Adrenal gland (tissue), 19 donors: ENCODE measurements at places on chromosomes 11 and 22. TPM values are rescaled to one million over a fixed set of nuclear protein-coding genes. Genes with fewer than 3 reads are reported as not detected.

DNA sequence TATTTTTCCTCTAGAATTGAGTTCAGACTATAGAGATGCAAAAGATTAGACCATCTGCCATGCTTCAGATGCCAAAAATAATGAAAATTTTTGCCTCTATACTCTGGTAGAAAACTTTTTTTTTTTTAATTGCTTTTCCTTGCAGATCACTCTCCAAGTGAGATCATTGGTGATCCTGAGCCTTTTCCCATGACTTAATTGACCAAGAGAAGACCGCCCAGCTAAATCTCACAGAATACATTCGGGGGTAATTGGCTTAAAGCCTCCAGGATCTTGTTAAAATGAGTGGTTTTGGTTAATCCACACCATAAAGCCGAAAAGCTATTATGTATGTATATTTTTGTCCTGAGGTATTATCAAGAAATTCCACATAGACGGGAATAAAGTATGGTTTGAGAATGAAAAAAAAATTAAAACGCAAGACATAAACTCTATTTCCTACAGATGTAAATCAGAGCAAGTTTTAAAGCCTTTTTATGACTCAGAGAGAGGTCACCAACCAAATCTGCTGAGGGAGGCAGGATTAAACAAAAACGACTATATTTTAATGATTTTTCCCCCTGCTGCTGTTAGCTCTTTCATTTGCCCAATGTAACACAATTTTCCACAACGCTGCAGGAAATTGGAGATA, 64.0 kb downstream of the PARVA start:
- H3K27me3 ChIP-seq, result no peaks in the 10 kb centered on the region
- no peaks in the 10 kb centered on the region for H3K36me3 ChIP-seq
- DNase-seq, result no peak
- no peaks in the 10 kb centered on the region for H3K4me1 ChIP-seq

GRCh38 chr22:20228055-20228938, 39.8 kb downstream of the RTN4R start:
- H3K4me3 ChIP-seq, result no peak overlapping the region
- H3K27ac ChIP-seq, result no peak overlapping the region
- no peaks in the 10 kb centered on the region for H3K27me3 ChIP-seq
- no peak for DNase-seq
- H3K36me3 ChIP-seq, result no peaks in the 10 kb centered on the region
- H3K4me1 ChIP-seq, result no peaks in the 10 kb centered on the region

DNA sequence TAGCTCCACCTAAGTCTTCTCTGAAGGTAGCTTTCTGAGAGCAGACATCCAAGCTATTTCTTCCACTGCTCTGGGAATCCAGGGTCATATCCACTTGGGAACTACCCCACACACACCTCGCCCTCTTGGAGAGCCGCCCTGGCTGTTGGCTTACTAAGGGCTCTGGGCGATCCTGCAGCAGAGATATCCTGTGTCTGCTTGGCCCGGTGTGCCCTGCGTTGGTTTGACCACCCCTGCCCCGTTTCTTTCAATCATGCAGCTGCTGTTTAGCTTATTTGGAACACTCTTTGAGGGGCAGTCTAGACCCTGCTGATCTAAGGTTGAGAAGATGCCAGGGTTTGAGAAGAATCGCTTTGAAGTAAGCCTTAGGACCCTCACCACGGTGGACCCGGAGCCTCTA, 17.4 kb upstream of the SCUBE1 start:
- H3K27me3 ChIP-seq, result no peaks in the 10 kb centered on the region
- H3K27ac ChIP-seq, result no peak overlapping the region
- DNase-seq, result no peak
- no peaks in the 10 kb centered on the region for H3K4me1 ChIP-seq
- H3K36me3 ChIP-seq, result no peaks in the 10 kb centered on the region

- H3K4me1 ChIP-seq, result peaks cover 16% of the 10 kb centered on the region
- DNase-seq, result peak; percentile 66
- H3K27me3 ChIP-seq, result peaks cover 7% of the 10 kb centered on the region
- no peak overlapping the region for H3K4me3 ChIP-seq
- H3K27ac ChIP-seq, result peak overlapping the region; percentile 82
- H3K36me3 ChIP-seq, result no peaks in the 10 kb centered on the region
Measured at GRCh38 chr11:128695539-128696221, 1.8 kb downstream of the FLI1 start.

- no peaks in the 10 kb centered on the region for H3K27me3 ChIP-seq
- peaks cover 4% of the 10 kb centered on the region for H3K4me1 ChIP-seq
- no peaks in the 10 kb centered on the region for H3K36me3 ChIP-seq
- no peak overlapping the region for H3K27ac ChIP-seq
Measured at GRCh38 chr11:74203966-74204365, 32.9 kb downstream of the PPME1 start.

- no peaks in the 10 kb centered on the region for H3K36me3 ChIP-seq
- H3K4me1 ChIP-seq, result no peaks in the 10 kb centered on the region
- DNase-seq, result peak; percentile 58
- no peak overlapping the region for H3K4me3 ChIP-seq
- H3K27ac ChIP-seq, result no peak overlapping the region
- H3K27me3 ChIP-seq, result no peaks in the 10 kb centered on the region
Measured at GRCh38 chr11:2194877-2195755, 23.5 kb upstream of the TH start.

GRCh38 chr11:47403571-47403970, 4.8 kb upstream of the SLC39A13 start:
- DNase-seq, result no peak
- H3K27me3 ChIP-seq, result no peaks in the 10 kb centered on the region
- no peaks in the 10 kb centered on the region for H3K36me3 ChIP-seq
- H3K4me1 ChIP-seq, result peaks cover 24% of the 10 kb centered on the region

The MS4A6E gene
- total RNA-seq, result not detected

GRCh38 chr11:57399221-57399620, 8.8 kb upstream of the PRG2 start:
- DNase-seq, result no peak
- H3K27me3 ChIP-seq, result no peaks in the 10 kb centered on the region
- H3K36me3 ChIP-seq, result no peaks in the 10 kb centered on the region
- H3K27ac ChIP-seq, result no peak overlapping the region
- no peak overlapping the region for H3K4me3 ChIP-seq
- H3K4me1 ChIP-seq, result no peaks in the 10 kb centered on the region

DNA sequence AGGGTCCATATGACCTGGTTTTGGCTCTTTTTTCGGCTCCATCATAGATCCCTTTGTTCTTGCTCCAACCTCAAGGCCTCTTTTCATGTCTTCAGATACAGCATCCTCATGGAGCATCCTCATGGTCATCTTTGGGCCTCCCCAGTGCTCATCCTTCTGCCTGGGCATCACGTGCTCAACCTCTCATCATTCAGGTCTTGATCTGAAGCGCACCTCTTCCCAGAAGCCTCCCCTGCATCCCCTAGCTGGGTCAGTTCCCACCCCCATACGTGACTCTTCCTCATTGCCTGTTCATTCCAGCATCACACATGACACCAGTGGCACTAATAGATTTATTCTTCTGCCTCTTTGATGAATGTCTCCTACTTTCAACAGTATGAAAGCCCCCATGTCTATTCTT, 192.2 kb downstream of the MIAT start:
- no peak overlapping the region for H3K27ac ChIP-seq
- no peak for DNase-seq
- no peak overlapping the region for H3K4me3 ChIP-seq
- no peaks in the 10 kb centered on the region for H3K4me1 ChIP-seq

- H3K36me3 ChIP-seq, result no peaks in the 10 kb centered on the region
- DNase-seq, result no peak
- no peaks in the 10 kb centered on the region for H3K27me3 ChIP-seq
- no peak overlapping the region for H3K27ac ChIP-seq
- no peak overlapping the region for H3K4me3 ChIP-seq
- no peaks in the 10 kb centered on the region for H3K4me1 ChIP-seq
Measured at GRCh38 chr11:113448316-113448677, 26.9 kb downstream of the DRD2 start.

- H3K27me3 ChIP-seq, result no peaks in the 10 kb centered on the region
- peak overlapping the region; percentile 64 for H3K4me3 ChIP-seq
- H3K36me3 ChIP-seq, result no peaks in the 10 kb centered on the region
- H3K4me1 ChIP-seq, result no peaks in the 10 kb centered on the region
- peak; percentile 40 for DNase-seq
Measured at GRCh38 chr22:38570779-38571364, 889 bp upstream of the DMC1 start.

The OR51E2 gene
- total RNA-seq, result not detected

The CLCF1 gene
- 3.4 TPM for total RNA-seq

DNA sequence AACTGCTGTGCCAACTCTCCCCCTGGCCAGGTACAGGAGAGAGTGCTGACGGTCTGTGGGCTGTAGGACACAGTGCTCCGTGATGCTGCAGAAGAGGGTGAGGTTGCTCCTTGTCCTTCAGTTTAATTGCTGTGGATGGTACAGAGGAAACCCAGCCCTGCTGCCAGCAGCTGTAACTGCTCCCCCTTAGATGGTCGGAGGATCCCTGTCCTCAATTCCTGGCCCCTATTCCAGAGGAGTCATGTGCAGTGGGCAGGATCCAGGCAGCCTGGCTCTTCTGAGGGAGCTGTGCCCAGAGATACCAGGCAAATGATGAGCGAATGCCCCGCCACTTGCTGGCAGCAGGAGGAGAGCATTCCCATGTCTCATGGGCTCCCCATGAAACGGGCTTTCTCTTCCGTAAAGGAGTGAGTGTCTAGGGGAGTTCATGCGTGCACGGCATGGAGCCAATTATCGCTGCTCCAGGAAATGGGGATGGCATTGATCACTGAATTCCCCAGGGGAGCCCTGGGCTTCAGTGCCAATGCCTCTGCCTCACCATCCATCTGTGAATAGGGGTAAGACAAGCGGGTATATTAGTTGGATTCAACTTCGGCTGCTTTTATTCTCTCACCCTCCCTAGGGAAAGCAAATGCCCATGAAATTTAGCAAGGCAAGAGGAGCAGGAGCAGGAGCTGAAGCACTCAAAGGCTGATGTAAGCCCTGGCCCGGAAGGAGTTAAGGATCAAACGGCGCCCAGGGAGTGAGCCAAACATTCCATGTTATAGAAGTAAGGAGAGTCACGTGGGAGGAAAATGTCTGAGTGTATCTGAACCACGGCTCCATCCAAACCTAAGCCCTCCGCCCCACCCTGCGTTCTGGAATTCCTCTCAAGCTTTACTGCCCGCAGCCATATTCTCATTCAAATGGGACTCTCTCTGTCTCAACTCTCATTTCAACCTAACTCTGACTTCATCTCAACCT, 51.0 kb upstream of the CSNK2A3 start:
- DNase-seq, result no peak
- H3K27ac ChIP-seq, result no peak overlapping the region
- H3K36me3 ChIP-seq, result no peaks in the 10 kb centered on the region
- no peak overlapping the region for H3K4me3 ChIP-seq
- H3K4me1 ChIP-seq, result peaks cover 19% of the 10 kb centered on the region

GRCh38 chr11:68173926-68174325, 39.2 kb downstream of the KMT5B start:
- no peaks in the 10 kb centered on the region for H3K4me1 ChIP-seq
- H3K4me3 ChIP-seq, result no peak overlapping the region
- no peak overlapping the region for H3K27ac ChIP-seq
- no peak for DNase-seq
- H3K27me3 ChIP-seq, result no peaks in the 10 kb centered on the region

The STK33 gene
- 20.6 TPM for total RNA-seq

- no peak overlapping the region for H3K27ac ChIP-seq
- H3K4me3 ChIP-seq, result no peak overlapping the region
- no peaks in the 10 kb centered on the region for H3K27me3 ChIP-seq
- no peaks in the 10 kb centered on the region for H3K36me3 ChIP-seq
- no peaks in the 10 kb centered on the region for H3K4me1 ChIP-seq
- no peak for DNase-seq
Measured at GRCh38 chr11:60699936-60700335, 524 bp downstream of the MS4A8 start.

DNA sequence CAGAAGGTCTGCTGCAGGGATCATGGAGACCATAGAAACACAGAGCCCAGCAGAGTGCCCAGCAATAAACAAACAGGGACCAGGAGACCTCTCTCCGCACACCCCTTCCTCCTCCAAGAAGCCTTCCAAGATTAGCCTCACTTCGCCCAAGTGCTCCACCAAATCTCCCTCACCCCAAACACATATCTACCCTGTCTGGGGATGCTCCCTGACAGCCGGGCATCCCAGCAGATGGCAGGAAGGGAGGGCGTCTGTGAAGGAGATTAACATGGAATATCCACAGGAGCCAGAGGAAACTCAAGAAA, 26.5 kb downstream of the ARAP1 start:
- DNase-seq, result no peak
- H3K36me3 ChIP-seq, result peaks cover 2% of the 10 kb centered on the region
- peak overlapping the region; percentile 30 for H3K27ac ChIP-seq
- peaks cover 45% of the 10 kb centered on the region for H3K4me1 ChIP-seq

GRCh38 chr11:104892723-104893511, 5.3 kb downstream of the CASP12 start:
- no peak overlapping the region for H3K4me3 ChIP-seq
- no peaks in the 10 kb centered on the region for H3K27me3 ChIP-seq
- no peak overlapping the region for H3K27ac ChIP-seq
- no peaks in the 10 kb centered on the region for H3K4me1 ChIP-seq
